Activated CD4-positive, alpha-beta memory T cell treated with anti-CD3 and anti-CD28 coated beads for 36 hours (primary cell): ENCODE measurements at places on chromosomes 3 and 15.
A peak's percentile ranks its signal among the peaks of the same experiment; 100 is the strongest.

DNA sequence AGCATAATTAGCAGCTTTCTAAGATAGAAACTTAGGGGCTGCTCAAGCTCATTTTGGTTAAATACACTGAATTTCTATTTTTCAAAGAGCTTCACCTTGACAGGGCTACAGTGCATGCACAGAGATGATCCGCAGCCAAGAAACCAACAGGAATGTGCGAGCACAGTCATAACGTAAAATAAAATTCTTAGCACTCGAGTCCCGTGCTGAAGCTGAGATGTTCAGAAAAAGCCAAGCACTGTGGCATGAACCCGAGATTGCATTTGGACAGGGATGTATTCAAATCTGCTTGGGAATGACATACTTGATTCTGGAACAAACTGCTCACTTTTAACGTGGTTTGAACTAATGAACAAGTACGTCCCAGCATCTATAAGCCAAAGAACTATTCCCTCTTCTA, 340.3 kb downstream of the FOXP1 start:
- no peak for DNase-seq

GRCh38 chr3:155426524-155427230, 133.2 kb upstream of the STRIT1 start:
- DNase-seq: no peak

DNA sequence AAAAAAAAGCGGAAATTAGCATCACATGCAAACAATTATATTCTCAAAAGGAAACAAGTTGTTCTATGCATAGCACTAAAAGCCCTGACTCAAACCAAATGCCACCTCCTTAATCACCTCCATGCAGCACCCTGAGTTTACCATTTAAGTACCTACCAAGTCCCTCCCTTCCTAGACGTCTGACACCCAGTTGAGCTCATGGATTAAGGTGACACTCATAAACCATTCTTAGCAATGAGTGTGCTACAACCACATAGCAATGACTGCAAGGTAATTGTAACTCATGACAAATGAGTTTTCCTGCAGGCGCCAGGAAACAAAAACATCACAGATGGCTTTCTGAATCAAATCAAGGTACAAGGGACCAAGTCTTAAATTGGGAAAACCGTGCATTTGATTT, 32.0 kb downstream of the WWTR1 start:
- DNase-seq: no peak

GRCh38 chr15:43774062-43774461, 2.7 kb downstream of the ELL3 start:
- DNase-seq: no peak

GRCh38 chr3:172224560-172225214, 185.3 kb downstream of the FNDC3B start:
- no peak for DNase-seq

DNA sequence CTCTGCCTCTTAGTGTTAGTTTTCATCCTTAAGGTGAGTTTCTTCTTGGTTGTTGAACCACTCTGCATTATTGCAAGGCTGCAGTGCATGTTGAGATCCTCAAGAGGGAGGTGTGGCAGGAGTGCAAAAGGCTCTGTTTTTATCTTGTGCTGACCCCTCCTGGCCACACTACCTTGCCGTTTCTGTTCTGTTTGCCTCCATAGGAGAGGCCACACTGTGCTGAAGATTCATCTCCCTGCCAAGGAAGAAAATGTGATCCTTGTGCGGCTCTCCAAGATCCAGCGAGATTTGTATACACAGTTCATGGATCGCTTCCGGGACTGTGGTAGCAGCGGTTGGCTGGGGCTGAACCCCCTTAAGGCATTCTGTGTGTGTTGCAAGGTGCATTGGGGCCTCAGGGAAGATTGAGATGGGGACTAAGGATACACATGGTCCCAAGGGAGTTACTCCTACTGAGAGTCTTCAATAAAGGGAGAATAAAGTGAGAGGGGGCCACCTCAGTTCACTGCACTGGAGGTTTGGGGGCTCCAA, 33.0 kb upstream of the TEX264 start:
- DNase-seq: peak; percentile 45

DNA sequence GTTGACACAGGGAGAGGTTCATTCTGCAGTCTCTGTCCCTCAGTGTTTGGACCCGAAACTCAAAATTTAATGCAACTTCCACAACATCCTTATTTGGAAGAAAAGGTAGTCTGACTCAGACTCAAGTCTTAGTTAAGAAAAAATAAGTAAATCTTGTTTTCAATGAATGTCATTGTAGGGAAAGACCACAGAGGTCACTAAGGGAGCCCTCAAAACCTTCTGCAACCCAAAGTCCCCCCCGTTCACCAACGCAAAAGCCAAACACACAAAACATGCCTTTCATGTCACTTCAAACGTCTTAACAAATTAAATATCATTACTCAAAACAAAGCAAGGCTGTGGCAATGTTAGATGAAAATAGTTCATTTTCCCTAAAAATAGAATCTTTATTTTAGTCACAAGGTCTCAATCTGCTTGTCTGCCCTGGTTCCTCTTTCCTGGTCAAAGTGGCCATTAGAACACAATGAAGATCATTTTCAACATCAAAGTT, 20.9 kb upstream of the SSUH2 start:
- DNase-seq: no peak

DNA sequence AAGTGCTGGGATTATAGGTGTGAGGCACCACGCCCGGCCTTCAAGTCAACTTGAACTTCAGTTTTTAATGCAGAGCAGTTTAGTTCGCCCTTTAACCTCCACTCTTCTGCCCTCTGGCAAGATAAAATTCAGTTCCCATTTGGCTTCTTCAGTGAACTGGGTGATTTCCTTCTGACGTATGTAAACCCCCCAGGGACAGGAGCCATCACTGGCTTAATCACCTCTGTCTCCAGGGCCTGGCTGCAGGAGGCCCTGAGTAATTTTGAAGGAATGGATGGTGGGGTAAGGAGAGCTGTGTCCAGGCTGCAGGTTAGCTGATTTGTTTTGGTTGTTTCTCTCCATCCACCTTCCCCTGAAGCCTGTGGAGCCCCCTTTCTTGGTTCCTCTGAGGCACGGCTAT, 11.9 kb downstream of the MCM2 start:
- no peak for DNase-seq

GRCh38 chr3:65144791-65145351, 457.1 kb upstream of the ADAMTS9 start:
- no peak for DNase-seq

DNA sequence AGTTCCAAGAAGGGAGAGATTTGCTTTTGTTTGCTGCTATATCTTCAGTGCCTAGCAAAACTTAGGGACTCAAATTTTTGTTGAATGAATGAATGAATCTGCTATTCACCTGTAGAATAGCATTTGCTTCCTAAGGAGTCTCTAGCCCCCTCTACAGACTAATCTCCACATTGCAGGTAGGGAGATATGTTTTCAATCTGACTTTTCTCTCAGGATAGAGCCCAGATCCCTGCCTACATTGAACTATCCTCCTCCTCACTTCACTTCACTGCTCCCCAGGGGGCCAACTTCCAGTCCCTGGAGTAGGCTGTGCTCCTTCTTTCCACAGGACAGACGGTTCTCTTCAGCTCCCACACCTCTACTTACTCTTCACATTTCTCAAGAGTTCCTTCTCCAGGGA, 81.9 kb upstream of the PTX3 start:
- no peak for DNase-seq

DNA sequence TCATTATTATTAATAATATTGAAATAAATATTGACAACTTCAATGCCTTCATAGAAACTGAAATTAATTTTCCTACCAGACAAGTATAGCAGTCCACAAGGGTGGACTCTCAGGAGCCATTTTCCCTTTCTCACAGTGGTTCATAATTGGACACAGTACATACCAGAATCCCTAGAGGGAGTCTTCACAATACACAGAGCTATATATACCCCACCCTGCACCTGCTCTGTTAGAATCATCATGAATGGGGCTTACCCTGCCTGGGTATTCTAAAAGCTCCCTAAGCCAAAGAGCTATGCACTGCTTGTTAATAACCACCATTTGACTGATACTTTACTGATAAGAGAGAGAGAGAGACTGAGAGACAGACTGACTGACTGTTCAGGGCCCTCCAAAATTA, 134.9 kb downstream of the FEZF2 start:
- no peak for DNase-seq

GRCh38 chr15:68638953-68639515, 60.2 kb downstream of the CORO2B start:
- DNase-seq: no peak

GRCh38 chr3:13009132-13009945, 63.9 kb downstream of the IQSEC1 start:
- peak; percentile 80 for DNase-seq

- DNase-seq: no peak
Measured at GRCh38 chr3:2929574-2929973, 180.6 kb downstream of the IL5RA start.

GRCh38 chr15:95718441-95718840, 612.1 kb upstream of the NR2F2 start:
- no peak for DNase-seq

DNA sequence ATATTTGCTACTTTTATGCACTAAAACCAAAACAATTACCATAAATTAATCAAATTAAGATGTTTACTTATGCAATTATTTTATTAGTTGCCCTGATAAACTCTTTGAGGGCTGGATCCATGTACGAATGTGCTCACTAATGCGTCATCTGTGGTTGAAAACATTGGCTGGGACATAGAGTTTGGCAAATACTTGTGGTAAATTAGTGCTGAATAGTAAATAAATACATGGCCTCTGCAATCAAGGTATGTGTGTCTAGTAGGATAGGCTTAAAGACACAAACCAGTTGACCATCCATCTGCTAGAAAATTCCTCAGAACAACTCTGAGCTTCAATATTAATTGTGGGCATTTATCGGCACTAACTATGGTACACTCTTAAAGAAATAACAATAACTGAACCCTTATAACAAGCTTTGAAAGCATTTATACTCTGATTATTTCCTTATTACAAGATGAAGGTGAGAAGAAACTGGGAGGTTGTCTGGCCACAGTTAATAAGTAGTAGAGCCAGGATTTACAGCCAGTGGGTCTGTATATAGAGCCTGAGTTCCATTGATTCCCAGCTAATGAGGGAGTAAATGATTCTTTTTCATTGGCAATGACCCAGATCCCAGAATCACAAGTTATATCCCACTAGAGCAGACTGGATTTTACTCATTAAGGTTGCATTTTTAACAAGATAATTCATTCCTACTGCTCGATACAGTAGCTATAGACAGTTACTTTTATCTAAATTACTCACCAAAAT, 169.5 kb upstream of the CNTN6 start:
- DNase-seq: no peak

- DNase-seq: no peak
Measured at GRCh38 chr3:22526266-22526837, 676.8 kb upstream of the UBE2E2 start.

DNA sequence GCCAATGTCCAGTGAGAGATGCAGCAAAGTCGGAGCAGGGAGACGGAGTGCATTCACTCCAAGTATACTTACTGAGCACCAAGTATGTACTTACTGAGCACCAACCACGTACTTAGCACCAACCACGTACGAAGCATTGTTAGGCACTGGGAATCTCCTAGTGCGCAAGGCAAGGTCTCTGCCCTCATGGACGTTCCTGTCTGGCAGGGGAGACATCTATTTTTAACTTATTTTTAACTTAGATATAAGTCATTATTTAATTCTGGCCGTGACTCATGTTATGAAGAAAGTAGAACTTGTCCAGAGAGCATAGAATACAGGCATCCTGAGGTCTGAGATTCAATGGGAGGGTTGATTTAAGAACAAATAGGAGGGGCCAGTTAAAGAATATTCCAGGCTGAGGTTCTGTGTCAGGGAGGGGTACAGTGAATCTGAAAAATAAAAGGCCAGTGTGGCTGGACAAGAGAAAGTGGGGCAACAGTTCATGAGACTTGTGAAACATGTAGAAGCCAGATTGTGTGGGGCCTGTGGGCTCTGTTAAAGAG, 9.3 kb upstream of the LRRC31 start:
- DNase-seq: no peak

- no peak for DNase-seq
Measured at GRCh38 chr3:16362770-16363169, 97.8 kb downstream of the OXNAD1 start.

- DNase-seq: no peak
Measured at GRCh38 chr3:84724877-84725276, 233.9 kb upstream of the CADM2 start.

DNA sequence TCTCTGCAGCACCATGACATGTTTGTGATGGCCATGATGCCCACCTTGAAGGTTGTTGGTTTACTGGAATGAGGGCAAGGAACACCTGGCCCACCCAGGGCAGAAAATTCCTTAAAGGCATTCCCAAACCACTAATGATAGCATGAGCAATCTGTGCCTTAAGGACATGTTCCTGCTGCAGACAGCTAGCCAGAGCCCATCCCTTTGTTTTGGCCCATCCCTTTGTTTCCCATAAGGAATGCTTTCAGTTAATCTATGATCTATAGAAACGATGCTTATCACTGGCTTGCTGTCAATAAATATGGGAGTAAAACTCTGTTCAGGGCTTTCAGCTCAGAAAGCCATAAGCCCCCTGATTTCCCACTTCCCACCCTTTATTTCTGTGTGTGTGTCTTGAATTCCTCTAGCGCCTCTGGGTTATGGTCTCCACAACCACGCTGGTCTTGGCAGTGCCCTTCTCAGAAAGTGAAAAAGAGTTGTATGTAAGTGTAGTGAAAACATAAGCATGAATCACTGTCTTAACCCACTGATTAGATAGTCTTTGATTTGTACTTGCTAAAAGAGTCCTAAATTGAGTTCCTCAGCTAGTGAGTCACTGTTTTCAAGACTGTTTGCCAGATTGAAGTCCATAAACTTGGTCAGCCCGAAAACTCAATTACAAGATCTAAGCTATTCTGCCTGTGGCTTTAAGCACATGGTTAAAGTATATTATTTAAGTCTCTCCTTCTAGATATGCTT, 19.0 kb upstream of the CCR2 start:
- peak; percentile 30 for DNase-seq

GRCh38 chr3:45665101-45665572, 24.1 kb upstream of the SACM1L start:
- peak; percentile 80 for DNase-seq

- DNase-seq: no peak
Measured at GRCh38 chr3:28940530-28940929, 340.3 kb upstream of the RBMS3 start.

- DNase-seq: no peak
Measured at GRCh38 chr3:118705487-118706219, 329.0 kb downstream of the IGSF11 start.

DNA sequence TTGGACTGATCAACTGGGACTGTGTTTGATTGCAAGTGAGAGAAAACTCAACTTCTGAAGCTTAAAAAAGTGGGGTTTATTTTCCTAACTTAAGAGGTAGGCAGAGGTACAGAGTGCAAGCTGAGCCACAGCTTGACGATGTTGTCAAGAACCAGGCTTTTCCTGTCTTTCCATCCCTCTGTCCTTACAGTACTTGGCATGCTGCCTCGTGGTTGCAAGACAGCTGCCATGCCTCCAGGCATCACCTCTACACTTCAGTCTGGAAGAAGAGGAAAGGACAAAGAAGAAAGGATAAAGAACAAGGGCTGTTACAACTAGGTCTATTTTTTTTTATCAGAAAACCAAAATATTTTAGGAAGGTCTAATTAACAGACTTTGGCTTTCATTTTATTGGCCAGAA, 51.8 kb upstream of the GALNT15 start:
- DNase-seq: no peak

GRCh38 chr15:26113296-26113695, 250.2 kb upstream of the ATP10A start:
- DNase-seq: no peak

- no peak for DNase-seq
Measured at GRCh38 chr3:80261082-80261481, 493.3 kb upstream of the ROBO1 start.
